ENCODE measurements at places on chromosomes 11 and 22.
A peak's percentile ranks its signal among the peaks of the same experiment; 100 is the strongest.

- DNase-seq = no peak
Measured at GRCh38 chr11:101912823-101913284, 2.0 kb upstream of the CEP126 start.

- DNase-seq = no peak
Measured at GRCh38 chr22:30044369-30044768, 35.9 kb upstream of the HORMAD2 start.

- DNase-seq = no peak
Measured at GRCh38 chr11:69812946-69813345, 6.3 kb downstream of the FGF3 start.

GRCh38 chr22:30235687-30236170 is 10.8 kb downstream of the LIF start:
- DNase-seq = no peak

GRCh38 chr11:2194877-2195755 is 23.5 kb upstream of the TH start:
- DNase-seq = peak; percentile 47

DNA sequence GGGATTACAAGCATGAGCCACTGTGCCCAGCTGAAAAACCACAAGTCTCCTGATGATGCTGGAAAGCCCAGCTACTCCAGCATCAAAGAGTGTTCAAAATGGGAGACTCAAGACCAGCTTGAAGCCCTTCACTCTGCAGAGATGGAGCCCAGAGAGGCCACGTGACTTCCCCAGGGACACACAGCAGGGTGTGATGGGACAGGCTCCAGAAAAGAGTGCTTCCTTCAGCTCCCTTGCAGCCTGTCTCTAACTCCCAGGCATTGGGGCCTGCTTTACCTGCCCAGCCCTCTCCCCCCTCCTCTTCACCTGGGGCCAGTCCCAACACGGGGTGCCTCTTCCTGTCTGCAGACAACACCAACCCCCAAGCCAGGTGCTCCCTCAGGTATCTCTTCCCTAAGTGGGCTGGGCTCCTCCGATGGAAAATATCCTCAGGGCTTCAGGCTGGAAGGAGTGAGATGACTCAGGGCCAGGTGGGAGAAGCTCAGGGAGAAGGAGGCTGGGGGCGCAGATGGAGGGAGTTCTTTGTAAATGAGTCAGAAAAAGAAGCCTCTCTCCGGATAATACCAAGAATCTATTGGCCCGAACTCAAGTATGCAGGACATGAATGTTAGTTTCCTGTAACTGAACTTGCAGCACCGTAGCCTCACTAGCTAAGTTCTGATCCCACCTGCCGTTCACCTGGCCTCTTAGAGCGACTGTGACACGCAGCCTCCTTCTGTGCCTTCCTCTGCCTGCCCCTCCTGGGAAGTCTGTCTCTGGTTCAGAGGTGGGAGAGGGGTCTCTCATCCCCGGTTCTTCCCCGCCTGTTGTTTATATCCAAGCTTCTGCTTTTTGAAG is 326.6 kb downstream of the MN1 start:
- no peak for DNase-seq

GRCh38 chr22:22678970-22679369 is 34.6 kb downstream of the GGTLC2 start:
- no peak for DNase-seq

DNA sequence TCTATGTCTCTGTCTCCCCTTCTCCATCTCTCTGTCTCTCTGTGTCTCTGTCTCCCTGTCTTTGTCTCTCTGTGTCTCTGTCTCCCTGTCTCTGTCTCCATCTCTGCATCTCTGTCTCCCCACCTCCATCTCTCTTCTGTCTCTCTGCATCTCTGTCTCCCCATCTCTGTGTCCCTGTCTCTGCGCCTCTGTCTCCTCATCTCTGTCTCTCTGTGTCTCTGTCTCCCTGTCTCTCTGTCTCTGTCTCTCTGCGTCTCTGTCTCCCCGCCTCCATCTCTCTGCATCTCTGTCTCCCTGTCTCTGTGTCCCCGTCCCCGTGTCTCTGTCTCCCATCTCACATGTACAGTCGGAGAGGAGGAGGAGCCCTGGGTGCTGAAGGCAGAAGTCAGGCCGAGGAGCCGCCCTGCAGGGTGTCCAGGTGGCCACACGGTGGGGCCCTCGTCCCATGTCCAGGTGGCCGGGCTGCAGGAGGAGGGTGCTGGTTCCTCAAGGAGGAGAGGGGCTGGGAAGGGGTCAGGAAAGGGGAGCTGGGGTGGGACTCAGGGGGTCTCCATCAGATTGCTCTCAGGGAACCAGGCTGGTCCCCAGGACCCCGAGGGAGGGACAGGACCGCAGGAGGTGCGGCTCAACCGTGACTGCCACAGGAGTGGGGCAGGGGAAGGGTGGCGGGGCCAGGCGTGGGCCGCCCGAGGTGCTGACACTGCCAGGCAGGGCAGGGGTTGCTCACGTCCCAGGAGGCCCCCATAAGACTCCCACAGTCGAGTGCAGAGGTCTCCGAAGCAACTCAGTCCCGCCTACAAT is 25.6 kb upstream of the TH start:
- peak; percentile 76 for DNase-seq

- peak; percentile 22 for DNase-seq
Measured at GRCh38 chr11:58629857-58630256, 7.4 kb downstream of the CNTF start.

DNA sequence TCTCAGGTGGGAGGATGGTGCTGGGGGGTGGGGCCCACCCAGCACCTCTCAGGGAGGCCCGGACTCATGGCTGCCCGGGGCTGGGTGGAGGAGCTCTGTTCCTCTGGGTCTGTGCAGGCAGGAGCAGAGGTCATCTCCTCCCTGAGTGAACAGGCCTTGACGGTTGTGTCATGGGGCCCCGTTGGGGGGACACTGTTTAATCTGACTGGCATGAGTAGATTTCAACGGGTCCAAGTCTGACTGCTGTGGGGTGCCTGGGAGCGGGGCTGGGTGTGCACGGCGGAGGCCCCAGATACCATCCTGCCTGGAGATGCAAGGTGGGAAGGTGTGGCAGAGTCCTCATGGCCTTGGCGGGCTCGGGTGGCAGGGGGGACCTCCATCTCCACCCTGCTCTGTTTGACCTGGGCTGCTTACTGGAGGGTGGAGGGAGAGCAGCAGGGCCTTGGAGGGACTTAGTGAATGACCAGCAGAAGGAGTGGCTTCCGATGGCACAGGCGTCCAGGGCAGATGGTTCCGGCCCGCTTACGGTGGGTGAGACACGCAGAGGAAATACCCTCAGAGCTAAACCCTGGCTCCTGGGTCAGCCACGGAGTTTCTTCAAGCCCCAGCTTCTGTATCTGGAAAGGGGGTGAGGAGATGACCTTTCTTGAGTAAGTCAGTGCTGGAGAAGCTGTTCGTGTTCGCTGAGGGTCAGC is 48.7 kb downstream of the SMIM38 start:
- no peak for DNase-seq

DNA sequence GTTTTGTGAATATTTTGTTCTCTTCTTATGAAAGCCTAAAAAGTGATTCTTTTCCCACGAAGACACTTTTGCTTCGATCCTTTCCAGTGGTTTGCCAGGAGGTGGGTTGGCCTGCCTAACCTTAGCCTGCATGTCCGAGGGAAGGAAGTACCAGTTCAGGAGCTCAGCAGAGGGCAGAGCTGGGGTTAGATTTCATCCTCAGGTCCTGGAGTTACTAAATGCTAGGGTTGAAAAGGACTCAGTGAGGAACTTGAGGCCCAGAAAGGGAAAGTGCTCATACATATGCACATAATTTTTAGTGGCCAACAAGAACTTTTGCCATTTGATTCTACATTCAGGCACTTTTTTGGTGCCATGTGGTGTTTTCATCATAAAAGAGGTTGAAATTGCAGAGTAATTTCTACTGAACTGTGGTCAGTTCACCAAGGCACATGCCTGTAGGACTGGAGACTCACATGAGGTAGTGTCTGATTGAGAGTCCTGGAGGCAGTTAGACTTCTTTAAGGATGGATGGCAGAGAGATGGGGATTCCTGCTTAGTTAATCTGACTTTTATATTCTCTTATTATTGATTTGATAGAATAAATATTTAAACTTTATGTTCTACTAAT is 36.7 kb downstream of the NCAM1 start:
- DNase-seq = no peak

DNA sequence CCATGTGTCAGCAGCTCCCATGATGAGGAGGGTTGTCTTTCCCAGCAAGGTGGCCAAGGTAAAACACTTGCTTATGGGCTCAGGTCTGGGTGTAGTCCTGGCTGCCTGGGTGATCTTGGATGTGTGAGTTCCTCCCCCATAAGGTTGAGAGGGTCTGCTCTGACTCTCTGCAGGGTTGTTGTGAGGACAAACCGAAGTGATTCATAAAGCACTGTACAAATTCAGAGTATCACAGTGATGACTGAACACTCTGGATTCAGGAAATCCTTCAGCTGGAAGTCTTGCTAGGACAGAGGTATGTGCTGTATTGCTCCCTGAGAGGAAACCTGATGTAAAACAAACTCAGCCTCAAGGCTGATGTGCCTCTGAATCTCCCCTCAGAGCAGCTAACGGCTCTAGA is 220.9 kb upstream of the PITPNB start:
- DNase-seq = no peak

DNA sequence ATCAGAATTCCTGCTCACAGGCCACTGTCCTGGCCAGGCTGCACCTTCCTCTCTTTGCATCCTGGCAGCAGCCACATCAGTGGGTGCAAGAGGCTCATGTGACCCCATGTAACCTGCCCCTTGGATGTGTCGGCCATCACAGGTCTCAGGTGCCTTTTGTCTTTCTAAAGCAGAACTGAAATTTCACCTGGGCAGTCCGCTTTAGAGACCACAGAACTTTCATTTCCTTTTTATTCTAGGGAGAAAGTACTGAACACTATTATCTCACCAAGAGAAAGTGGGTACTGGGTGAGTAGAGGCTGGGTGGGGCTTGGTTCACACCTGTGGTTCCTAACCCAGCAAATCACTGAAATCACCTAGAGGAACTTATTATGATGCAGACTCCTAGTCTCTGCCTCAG is 51.7 kb upstream of the NUP160 start:
- DNase-seq = peak; percentile 56

- no peak for DNase-seq
Measured at GRCh38 chr11:104836691-104837090, 61.6 kb downstream of the CASP12 start.

- no peak for DNase-seq
Measured at GRCh38 chr11:105022527-105022926, 441 bp downstream of the CASP5 start.

DNA sequence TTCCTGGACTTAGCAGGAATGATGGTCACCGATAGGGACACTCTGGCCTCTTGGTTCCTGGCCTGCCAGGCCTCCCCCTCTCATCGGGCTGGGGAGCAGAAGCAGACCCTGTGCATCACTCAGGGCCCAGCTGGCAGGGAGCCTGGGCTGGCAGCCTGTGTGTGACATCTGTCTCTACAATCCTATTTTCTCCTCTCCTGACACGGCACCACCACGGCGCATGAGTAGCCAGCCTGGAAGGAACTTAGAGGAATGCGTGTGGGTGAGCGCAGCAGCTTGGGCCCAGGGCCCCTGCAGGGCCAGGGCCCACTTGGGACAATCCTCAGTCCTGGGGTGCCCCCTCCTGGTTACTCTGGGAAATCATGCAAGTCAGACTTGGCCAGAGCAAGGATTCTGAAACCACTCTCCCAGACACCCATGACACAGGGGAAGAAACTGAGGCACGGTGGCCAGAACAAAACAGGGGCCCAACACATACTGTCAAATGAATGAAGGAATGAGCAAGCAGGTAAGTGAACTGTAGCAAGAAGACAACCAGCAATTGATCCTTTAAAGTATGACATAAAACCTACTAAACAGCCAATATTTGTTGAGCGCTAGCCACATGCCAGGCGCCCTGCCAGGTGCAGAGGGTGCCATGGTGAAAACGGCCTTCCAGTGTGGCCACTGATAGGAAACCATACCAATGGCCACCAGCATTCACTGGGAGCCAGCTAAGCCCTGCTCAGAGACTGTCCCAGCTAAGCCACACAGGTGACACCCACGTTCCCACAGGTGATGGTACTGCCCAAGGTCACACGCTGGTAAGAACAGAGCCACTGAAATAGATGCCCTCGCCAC is 13.3 kb downstream of the RSPH14 start:
- DNase-seq = peak; percentile 77

GRCh38 chr11:80718611-80719291 is 1277.9 kb upstream of the TENM4 start:
- DNase-seq = no peak

DNA sequence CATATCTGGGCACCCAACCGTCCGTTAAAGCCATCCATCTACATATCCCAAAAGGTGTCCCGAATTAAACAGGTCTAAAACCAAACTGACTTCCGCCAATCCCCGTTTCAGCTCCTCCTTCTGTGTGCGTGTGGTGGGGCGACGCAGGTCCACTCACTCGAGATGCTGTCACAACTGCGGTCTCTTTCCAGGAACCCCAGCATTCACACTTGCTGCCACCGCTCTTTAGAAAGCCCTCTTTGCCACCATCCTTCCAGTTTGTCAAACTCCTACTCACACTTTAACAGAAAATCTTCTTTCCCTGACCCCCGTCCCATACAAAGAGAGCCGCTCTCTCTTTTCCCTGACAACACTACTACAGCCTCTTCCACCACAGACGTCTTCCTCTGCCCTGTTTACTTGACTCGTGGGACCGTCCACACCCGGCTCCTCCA is 467 bp downstream of the ESS2 start:
- peak; percentile 35 for DNase-seq

GRCh38 chr11:44731685-44732430 is 5.1 kb downstream of the TSPAN18 start:
- DNase-seq = no peak

- no peak for DNase-seq
Measured at GRCh38 chr11:12009617-12010321, 1.3 kb upstream of the DKK3 start.

GRCh38 chr11:125267548-125267947 is 103.0 kb downstream of the PKNOX2 start:
- DNase-seq = no peak

DNA sequence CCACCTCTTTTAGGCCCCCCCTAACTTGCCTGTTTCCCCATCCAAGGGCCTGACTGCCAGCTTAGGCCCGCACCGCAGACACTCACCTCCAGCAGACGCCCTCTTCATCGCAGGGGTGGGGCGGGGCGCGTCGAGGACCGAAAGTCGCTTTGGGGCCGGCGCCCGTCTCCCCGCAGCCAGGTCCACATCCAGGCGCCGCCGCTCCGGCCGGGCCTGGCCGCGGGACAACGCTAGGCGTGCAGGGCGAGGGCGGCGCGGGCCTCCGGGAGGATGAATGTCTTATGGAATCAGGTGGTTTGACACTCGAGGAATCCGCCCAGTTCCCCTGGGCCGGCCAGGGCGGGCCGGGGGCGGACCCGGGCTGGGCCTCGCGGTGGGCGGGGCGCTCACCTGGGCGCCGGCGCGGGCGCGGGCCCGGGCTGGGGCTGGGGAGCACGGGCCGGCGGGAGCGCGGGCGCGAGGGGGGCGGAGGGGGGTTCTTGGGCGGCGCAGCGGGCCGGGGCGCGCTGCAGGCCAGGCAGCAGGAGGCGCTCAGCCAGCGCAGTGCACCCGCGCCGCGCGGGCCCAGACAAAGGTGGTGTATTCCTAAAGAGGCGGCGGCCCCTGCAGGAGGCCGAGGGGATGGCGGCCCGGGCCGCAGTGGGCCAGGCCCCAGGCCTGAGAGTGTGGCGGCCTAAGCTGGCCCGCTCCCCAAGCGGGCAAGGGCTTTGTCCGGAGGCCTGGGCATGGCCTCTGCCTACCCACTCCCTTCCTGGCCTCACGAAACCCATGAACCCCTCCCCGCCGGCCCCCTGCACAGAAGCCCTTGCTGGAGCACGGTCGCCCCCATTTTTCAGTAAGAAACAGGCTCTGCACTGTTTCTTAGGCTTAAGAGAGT is 177.6 kb downstream of the IGLL1 start:
- DNase-seq = peak; percentile 60
